Breast epithelium (tissue), 4 donors: ENCODE measurements at places on chromosomes 6 and 20. TPM values are rescaled to one million over a fixed set of nuclear protein-coding genes. Genes with fewer than 3 reads are reported as not detected.

GRCh38 chr6:131292145-131292938 lies 157.1 kb downstream of the AKAP7 start:
- DNase-seq = no peak

DNA sequence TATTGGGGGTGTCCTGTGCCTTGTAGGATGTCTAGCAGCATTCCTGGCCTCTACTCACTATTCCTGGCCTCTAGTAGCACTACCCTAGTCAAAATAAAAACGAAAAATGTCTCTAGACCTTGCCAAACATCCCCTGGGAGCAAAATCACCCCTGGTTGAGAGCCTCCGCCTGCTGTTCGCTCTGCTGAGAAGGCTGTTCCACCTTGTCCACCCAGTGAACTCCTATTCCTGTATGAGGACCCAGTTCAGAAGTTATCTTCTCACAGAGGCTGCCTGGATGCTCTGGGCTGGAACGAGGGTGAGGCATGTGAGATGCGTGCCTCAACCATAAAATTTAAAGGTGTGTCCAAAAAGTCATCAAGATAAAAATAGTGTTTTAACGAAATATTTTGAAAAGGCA lies 101.9 kb downstream of the TOX2 start:
- no peak for DNase-seq

DNA sequence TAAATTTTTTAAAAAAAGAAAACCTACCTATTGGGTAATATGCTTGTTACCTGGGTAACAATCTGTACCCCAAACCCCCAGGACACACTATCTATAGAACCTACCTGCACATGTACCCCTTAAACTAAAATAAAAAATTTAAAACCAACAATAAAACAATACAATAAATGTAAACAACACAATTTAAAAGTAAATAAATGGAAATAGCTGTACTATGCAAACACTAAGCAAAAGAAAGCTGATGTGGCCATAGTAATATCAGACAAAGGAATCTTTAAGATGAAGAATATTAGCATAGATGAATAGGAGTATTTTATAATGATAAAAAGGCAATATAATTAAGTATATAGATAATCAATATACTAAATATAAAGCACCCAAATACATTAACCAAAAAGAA lies 50.3 kb downstream of the ROS1 start:
- no peak for DNase-seq

- DNase-seq = no peak
Observed at GRCh38 chr6:166076625-166077024, 91.0 kb downstream of the TBXT start.

DNA sequence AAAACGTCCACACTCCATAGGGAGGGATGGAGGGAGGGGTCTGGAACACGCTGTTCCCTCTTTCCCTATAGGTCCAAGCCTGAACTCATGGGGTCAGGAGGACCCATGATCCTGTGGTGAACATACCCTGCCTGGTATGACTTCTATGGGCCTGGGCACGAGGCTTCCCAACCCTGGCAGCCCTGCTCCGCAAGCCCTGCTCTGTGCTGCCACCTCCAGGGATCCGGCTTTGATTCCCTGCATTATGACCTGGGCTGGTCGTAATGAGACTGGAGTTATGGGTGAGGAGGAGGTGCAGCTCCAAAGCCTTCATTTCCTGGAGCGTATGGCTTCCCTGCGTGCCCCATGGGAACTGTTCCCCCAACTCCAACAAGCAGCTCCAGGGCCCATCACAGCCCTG lies 54.9 kb downstream of the CDH22 start:
- no peak for DNase-seq

- DNase-seq = no peak
Observed at GRCh38 chr20:19423097-19423899, 210.9 kb downstream of the SLC24A3 start.

GRCh38 chr6:18389479-18389878 lies 2.3 kb downstream of the RNF144B start:
- no peak for DNase-seq

DNA sequence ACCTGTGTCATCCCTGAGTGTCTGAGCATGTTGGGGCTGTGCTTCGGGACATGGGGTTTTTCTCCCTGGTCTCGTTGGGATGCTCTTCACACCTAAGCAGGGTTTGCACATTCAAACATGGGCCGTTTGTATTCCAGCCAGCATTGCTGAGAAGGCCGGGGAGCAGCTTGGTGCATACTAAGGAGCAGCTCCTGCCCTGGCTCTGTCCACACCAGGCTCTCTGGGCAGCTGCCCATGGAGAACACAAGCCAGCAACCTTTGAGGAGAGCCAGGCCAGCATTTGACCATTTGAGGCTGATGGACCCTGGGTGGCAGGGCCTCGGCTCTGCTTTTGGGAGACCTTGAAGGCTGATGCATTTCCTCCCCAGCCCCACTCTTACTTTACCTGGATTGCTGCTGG lies 92.1 kb downstream of the PHACTR3 start:
- no peak for DNase-seq

DNA sequence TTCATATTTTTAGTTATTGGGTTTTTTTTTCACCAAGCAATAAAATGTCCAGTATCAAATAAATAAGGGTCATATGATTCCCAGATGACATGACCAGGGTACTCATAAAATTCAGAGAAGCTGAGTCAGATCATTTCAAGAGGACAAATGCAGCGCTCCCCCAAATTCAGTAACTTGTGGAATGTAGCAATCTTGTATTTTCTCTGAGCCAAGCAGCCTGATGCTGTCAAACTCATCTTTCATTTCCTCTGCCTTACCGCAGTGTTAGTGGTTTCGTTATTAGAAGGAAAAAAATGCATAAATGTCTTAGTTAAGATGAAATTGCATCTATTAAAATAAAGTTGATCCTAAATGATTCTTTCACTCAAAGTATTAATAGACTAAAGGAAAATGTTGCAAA lies 57.8 kb upstream of the EDN1 start:
- DNase-seq = no peak

GRCh38 chr6:150478656-150479545 lies 110.1 kb downstream of the IYD start:
- no peak for DNase-seq

DNA sequence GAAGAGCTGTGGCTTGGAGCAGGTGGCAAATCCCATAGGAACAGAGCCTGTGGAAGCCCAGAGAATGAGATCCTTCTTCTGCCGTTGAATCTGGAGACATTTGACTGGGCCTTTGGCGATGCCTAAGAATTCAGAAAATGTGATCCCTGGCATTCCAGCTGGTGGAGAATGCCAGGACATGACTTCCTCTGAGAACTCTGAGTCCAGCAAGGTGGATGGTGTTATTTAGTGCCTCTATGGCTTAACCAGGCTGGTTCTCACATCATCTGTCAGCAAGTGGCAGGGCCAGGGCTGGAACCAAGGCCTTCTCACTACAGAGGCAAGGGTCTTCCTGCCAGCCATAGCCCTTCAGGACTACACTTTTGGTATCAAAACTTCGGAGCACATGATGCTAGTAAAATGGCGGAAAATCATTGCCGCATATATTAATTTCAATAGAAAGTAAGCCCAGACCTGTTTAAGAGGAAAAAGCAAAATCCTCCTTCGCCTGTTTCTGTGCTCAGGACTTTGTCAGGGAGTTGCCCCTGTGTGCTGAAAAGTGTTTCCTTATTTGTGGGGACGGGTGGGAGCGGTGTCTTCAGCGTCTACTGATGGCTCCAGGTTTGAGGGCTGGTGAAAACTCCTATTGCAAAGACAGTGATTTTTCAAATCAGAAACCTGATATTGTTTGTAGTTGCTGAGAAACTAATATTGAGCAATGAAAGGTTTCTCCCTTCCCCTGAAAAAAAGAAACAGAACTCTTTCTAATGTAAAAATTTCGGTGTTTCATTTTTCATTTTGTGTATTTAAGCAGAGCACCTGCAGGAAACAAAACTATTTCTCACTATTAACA lies 23.9 kb downstream of the DUSP22 start:
- no peak for DNase-seq

DNA sequence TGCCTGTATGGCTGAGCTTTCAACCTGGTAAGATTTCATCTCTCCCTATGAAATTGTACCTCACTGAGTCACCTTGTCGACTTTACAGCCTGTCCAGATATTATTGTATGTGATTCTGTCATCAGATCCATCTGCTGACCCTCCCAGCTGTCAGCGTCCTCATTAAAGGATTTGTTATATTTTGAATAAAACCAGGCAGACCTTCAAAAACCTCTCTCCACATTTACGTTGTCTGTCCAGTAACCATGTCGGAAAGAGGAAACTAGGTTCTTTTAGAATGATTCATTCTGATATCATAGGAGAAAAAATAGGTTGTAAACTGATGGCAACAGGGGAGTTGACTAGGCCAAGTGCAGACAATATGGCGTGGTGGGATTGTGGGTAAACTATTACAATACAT lies 38.5 kb downstream of the TSPYL4 start:
- DNase-seq = no peak

- DNase-seq = no peak
Observed at GRCh38 chr20:49635866-49636265, 67.9 kb upstream of the PTGIS start.

GRCh38 chr20:37421060-37421905 lies 75.3 kb downstream of the SRC start:
- no peak for DNase-seq

- no peak for DNase-seq
Observed at GRCh38 chr20:60446267-60447111, 488.3 kb downstream of the CDH26 start.

DNA sequence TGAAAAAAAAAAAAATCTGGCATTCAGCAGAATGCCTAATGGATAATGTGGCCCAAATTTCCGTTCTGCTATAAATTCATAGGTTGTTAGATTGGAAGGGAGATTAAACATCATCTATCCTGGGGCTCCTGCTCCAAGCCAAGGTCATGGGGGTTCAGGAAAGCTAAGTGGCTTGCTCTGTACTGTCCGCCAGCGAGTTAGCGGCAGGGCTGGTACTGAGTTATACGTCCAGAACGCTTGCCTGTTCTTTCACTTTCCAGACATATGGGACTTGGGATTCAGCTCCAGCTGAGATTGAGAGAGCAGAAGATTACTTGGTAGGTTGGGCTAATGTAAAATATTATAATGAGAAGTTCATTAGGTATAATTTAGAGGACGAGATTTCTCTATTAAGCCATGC lies 858 bp downstream of the RWDD1 start:
- no peak for DNase-seq

Gene TBX18
- 20.6 TPM for total RNA-seq

Gene PNLDC1
- not detected for total RNA-seq

Gene BPIFB4
- total RNA-seq = not detected

Gene FOXS1
- not detected for total RNA-seq

Gene HTR1E
- total RNA-seq = not detected

Gene ALDH8A1
- 1.5 TPM for total RNA-seq

Gene OR2H1
- total RNA-seq = not detected

Gene TAGAP
- total RNA-seq = 4.1 TPM

Gene TUBB1
- total RNA-seq = not detected

Gene TFAP2C
- 24.9 TPM for total RNA-seq
